Muscle of back (tissue), 13 donors: ENCODE measurements at places on chromosomes 12 and 14.

DNA sequence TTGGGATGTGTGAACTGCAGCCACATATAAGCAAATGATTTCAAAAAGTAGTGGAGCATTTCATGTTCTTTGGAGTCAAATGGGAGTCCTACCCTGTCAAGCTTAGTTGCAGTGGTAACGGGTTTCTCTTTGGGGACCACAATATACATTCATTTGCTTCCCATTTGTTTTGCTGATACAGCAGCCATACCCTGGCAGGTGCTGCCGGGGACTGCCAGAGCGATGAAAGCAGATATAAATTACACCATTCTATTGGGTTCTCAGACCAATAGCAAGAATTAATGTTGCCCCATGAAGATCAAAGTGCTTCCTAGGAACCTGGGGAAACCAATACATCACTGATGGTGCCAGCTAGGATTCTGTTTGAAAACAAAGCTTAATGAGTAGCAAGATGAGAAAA, 1621.5 kb upstream of the FLRT2 start:
- no peak for DNase-seq

DNA sequence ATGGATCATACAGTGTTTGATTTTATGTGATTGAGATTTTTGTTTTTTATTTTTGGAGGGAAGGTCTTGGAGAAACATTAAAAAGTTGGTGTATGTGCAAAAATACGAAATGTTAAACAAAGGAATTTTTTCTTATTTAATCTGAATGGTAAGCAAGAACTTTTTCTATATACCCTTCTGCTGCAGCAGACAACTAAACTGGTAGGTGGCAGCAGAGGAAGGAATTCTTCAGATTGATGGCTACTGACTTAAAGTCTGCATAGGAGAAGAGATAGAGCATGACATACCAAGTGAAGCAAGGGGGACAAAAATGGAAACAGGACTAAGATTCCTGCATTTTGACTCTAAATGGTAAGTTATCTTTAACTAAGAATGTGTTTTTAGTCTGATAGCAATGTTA, 42.0 kb upstream of the A2ML1 start:
- peak; percentile 19 for DNase-seq

DNA sequence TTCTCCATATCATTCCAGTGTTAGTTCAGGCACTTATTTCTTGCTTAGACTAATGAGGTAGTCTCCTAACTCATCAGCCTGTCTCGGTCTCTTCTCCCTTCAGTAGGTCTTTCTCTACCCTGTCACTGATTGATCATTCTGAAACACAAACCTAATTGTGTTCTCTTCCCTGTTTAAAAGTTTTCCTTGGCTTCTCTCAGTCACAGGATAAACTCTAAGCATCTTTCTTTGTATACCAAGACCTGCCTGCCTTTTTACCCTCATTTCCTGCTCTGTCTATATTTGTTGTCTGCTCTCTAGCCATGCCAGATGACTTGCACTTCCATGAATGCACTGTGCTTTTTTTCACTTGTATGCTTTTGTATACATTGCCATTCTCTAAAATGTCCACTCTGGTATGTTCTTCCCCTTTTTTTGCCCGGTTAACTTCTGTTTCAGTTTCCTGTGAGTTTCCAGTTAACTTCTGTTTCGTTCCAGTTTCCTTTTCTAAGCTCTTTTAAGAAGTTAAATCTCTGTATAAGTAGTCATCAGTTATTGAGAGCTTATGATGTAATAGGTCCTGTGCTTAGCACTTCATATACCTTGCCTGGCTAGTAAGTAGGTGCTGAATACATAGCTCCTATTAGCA, 12.8 kb downstream of the DIP2B start:
- DNase-seq = peak; percentile 22

DNA sequence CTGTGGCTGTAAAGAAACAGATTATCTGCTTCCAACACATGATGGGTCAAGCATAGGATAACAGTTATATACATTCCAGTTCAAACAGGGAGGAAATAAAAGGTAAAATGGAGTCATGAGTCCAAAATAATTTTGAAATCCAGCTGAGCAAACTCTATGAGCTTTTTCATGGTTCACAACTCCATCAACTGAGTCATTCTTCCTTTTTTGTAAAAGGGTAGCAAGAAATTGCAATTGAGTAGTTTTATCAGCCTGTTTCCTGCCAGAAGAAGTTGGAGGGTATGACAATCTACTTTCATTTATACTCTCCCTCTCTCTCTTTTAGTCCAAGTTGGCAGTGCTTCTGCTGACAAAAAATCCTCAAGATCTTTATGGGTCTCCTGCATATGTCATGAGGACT, 95.6 kb downstream of the CPNE8 start:
- no peak for DNase-seq

DNA sequence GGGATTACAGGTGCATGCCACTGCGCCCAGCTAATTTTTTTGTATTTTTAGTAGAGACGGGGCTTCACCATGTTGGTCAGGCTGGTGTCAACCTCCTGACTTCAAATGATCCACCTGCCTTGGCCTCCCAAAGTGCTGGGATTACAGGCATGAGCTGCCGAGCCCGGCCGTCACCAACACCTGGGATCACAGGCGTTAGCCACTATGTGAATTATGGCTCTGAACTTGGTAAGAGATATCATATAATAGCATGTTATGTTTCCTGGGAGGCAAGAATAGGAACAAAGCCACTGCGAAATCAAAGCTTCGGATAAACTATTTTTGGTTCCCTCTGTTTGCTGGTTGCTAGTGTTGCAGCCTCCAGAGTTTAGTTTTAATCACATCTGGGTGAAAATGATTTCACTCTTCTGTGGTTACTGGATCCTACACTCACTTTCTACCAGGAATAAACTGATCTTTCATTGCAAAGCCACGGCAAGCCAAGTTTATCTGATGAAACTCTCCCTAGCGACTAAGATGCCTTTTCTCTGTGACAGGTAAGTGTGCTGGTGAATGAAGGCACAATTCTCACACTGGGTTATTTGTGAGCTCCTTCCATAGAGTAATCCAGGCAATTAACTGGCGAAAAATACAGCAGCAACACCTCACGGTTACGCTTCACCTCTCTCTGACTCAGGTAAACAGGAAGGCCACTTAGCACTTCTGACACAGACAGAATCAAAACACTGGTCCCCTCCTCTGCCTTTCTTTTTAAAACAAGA, 16.7 kb downstream of the SNRNP35 start:
- no peak for DNase-seq

GRCh38 chr12:115840159-115840558, 437.3 kb downstream of the MED13L start:
- no peak for DNase-seq

DNA sequence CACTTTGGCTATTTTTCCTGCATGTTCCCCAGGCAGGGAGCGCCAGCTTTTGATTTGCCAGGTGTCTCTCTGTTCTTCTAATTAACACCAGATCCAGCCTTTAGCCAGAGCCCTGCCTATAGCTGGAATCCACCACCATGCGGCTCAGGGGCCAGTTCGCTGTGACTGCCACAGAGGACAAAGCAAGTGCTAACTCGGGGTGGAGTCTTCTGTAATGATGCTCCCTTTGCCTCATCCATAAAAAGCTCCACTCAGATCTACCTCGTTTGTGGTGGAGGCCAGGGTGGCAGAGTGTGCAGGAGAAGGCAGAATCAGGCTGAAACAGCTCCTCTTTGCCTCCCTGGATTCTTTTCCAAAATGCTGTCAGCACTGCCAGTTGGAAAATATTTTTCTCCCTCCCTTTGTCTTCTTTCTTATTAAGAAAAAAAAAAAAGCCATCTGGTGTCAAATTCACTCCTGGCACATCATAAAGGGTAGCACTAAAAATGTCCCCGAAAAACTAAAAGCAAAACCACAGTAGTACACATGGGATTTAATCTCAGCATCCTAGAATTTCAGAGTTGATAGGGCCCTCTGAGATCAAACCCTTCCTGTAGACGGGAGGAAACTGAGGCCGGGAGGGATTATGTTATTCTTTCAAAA, 18.0 kb upstream of the CTDSP2 start:
- no peak for DNase-seq

DNA sequence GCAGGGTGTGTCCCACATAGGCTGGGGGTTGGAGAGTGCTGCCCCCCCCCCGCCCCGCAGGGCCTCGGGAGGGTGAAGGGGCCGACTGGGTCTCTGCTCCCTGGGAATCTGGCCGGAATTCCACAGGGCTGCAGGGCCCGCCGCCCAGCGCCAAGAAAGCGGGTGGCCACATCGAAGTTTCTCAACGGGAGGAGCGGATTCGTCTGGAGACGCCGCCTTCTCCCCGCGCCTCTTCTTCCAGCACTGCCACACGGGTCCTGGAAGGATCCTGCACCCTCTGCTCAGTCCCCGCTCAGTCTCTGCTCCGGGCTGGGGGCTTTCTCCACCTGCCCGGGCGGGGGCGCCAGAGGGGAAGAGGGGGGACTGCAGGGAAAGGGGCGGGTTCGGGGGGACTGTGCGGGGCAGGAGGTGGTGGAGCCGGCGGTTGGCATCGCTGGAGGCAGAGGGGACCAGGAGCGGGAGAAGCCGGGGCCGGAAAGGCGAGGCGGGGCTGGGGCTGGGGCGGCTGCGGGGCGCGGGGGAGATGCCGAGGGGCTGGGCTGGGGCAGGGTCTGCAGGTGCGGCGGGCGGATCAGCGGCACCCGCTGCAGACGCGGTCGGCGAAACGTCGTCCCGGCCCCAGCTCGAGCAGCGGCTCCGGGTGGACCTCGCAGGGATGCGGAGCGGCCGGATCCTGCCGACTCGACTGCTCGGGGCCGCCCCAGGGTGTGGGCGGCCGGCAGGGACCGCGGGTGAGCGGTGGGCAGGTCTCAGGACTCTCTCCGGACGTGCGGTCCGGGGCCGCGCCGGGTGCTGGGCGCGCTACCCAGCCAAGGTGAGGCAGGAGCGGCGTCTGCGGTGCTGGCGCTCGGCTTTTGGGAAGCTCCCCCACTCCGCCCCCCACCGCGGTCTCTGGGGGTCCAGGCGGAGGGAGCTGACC, 811.4 kb upstream of the TMEM132C start:
- DNase-seq = no peak

DNA sequence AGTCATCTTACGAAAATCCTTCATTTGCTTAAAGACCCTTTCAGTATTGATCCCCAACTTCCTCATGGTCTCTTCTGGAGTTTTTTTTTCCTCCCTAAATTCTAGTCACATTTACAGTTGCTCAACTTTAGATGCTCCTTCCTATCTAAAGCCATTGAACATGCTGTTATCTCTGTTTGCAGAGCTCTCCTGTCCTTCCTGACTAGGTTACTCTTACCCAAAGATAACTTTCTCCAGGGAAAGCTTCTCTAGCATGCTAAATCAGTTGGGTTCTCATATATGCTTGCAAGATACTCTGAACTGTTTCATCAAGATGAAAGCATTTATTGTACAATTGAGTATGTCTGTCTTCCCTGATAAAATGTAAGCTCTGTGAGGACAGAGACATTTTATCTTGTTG, 1.8 kb upstream of the RAB21 start:
- no peak for DNase-seq

DNA sequence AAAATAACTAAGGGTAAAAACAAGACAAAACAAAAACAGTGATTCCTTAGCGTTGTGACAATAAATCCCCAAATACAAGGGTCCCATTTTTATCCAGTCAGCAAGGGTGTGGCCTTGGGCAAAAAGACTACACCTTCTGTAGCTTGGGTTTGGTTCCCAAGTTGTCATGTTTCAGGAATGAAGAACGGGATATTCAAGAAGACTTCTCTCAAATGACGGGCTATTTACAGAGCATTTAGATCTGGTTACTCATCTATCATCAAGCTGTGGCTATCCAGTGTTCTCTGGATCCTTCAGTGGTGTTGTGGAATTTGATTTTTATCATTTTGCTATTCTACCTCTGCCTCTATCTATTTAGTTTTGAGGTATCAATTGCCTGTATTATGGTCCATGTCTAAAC, 219.7 kb downstream of the SLC25A21 start:
- no peak for DNase-seq

GRCh38 chr12:71592841-71593240, 70.8 kb downstream of the ZFC3H1 start:
- DNase-seq = no peak

- no peak for DNase-seq
These were observed 21.3 kb downstream of the SUSD6 start for GRCh38 chr14:69632593-69633151.

DNA sequence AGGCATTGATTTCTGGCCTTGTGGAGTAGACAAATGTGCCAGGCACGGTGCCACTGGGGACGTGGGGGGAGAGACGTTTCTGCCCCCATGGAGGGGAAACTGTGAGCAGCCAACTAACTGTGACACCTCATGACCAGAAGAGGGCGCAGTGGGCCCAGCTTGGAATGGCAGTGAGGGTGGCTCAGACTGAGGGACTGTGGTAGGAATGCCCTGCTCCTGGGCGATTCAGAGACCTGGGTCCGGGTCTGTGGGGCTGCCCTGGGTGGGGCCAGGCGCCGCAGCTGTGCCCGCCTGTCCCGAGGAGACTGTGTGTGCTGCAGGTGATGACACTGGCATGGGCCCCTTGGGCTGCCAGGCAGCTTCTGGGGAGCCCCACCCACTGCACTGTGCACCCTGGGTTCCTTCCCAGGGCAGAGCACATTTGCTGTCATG, 60.6 kb downstream of the SLC25A47 start:
- DNase-seq = peak; percentile 63

- peak; percentile 88 for DNase-seq
These were observed 127.7 kb downstream of the DACT1 start for GRCh38 chr14:58765418-58765831.

GRCh38 chr12:88398031-88398430, 182.2 kb downstream of the KITLG start:
- DNase-seq = no peak

DNA sequence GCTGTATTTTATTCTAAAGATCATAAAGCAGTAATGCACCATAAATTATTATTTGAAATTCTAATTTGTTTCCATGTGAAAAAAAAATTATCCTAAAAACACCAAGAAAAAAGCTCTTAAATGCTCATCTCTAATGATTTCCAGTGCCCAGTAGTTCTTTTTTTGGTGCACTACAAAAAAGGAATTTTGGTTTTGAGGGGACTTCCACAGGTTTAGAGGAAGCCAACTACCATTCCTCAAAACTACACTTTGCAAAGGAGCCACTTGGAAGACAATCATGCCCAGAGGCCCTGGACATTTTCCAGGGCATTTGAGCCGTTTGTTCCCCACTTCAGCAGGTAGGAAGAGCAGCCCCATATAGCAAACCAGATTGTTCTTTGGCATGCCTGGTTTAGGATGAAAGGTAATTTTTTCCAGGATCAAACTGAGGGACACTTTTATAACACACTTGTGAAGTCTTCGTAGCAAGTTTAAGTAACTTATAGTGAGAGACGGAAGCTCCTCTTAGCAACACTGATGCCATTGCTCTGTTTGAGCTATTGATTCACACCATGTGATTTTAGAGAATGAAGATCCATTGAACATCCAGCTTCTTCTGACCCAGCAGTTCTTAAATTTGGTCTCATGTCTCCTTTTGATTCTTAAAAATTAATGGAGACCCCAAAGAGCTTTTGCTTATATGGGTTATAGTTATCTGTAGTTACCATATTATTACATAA, 187.9 kb downstream of the ETV6 start:
- no peak for DNase-seq

GRCh38 chr14:60196291-60196690, 31.1 kb upstream of the DHRS7 start:
- DNase-seq = no peak
